Hematopoietic multipotent progenitor cell treated with erythropoietin and hydrocortisone succinate and interleukin-3 and kit ligand, for 4 days (in vitro differentiated cells): ENCODE measurements at places on chromosomes 13 and 19.

DNA sequence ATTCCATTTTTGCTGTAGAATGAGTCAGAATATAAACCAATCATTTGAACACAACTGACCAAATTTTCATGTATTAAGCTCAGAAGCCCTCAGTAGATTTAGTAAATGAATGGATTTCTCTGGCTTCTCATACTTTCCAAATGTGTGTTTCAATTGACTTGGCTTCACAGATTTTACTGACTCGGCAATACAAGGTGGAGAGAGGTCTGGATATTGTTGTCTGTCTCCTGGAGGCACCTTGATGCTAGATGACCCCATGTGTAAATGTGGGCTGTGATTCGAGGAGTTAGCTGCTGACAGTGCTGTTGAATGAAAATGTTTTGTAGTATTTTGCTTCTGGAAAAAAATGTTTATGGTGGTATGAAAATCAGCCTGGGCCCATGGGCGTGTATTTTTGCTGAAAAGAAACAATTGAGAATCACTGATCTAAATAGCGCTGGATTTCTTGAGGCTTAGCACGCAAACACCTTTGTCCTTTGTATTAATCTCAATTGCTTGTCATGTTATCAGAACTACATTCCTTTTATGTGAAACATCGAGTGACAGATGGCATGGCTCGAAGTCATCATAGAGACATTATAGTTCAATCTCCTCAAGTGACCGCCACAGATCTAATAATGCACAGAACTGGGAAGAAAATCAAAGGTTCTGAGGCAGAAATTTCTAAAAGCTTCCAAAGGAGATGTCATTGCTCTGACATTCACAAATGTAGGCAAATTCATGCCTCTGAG, 41.2 kb upstream of the UBAC2 start:
- DNase-seq, result no peak

DNA sequence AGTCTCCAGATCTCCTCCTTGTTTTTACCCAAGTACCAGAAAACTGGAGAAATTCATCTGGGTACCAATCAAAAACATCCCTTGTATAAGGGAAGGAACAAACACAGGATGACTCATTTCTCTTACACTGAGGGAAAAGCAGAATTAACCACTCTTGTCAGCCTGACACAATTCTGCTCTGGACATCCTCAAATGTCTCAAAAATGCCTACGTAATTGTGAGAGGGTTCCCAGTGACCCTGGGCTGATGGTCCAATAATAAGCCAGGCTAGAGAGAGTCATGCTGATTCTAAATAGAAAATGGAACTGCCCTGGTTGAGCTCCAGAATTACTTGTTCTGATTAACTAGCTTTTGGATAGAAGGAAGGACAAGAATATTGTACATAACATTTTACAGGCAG, 14.5 kb downstream of the ZNF708 start:
- DNase-seq, result no peak

- DNase-seq, result no peak
These were observed 27.7 kb downstream of the WASF3 start for GRCh38 chr13:26585136-26585535.

- peak; percentile 40 for DNase-seq
These were observed 2.7 kb downstream of the ING1 start for GRCh38 chr13:110716247-110716515.

GRCh38 chr13:34708566-34709313, 233.3 kb upstream of the NBEA start:
- DNase-seq, result no peak

GRCh38 chr13:91329733-91330132, 17.8 kb upstream of the MIR17HG start:
- DNase-seq, result no peak

GRCh38 chr19:39237200-39238184, 7.3 kb downstream of the IFNL3 start:
- peak; percentile 43 for DNase-seq

GRCh38 chr19:14375582-14376291, 5.5 kb upstream of the ADGRE5 start:
- DNase-seq, result no peak

DNA sequence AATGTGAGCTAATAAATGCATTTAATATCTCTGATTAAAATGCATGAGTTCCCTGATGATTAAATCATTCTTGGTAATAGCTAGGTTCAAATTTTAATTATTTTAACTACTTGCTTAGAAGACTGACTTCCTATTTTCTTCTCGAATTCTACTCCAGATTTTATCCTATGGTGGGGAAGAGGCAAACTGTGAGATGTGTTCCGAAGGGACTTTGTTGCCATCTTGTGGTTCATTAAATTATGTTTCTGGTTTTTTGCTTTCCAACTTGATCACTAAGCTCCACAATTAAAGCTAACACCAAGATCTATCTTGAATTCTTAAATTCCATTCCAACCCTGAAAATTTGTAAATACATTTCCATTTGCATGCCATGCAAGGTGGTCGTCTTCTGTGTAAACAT, 538.4 kb upstream of the PCDH20 start:
- peak; percentile 26 for DNase-seq

DNA sequence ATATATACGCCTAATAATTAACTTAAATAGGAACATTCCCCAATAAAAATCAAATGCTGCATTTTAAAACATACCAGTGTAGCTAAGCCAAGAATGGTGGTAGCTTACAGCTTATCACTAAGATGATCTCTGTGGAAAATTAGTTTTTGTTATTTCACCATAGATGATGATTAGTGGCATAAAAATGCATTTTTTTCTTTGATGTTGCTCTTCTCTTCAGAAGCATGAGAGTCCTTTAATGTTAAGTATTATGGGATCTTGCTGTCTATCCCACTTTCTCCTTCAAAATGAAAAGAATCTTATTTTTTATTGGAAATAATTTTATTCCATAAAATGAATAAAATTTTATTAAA, 731.0 kb downstream of the SLITRK1 start:
- no peak for DNase-seq

- DNase-seq, result no peak
These were observed 219.7 kb downstream of the FGF14 start for GRCh38 chr13:102182170-102182569.

DNA sequence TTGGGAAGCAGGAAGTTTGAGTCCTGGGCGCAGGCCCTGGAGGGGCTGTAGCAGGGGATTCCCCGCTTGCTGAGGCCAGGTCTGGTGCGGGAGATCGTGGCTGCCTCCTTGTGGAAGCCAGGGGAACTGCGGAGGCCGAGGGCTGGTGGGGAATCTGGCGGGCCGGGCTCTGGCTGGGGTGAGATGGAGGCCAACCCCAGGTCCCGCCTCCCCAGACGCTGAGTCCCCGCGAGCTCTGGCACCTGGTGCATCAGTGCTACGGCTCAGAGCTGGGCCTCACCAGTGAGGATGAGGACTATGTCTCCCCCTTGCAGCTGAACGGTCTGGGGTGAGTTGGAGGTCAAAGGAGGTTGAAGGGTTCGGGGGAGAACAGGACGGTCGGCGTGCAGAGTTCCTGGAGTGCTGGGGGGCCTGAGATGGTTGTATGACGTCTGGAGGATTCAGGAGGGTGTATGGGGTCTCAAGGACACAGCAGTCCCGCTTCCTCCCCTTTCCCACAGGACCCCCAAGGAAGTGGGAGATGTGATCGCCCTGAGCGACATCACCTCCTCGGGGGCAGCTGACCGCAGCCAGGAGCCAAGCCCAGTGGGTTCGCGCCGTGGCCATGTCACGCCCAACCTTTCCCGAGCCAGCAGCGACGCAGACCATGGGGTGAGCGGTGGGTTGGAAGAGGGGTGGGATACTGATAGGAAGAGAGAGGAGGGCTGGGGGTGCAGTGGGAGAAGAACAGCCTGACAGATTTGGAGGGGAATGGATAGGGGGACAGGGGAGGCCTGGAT, 13.1 kb downstream of the GRAMD1A start:
- DNase-seq, result peak; percentile 77

DNA sequence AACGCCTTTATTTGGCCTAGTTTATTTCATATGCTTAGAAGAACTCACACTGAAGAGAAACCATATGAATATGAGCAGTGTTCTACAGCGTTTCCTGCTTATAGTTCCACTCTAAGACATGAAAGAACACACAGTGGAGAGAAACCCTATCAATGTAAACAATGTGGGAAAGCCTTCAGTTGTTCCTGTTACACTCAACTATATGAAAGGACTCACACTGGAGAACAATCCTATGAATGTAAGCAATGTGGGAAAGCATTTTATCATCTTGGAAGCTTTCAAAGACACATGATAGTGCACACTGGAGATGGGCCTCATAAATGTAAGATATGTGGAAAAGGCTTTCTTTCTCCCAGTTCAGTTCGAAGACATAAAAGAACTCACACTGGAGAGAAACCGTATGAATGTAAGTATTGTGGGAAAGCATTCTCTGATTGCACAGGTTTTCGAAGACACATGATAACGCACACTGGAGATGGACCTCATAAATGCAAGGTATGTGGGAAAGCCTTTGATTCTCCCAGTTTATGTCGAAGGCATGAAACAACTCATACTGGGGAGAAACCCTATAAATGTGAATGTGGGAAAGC, 13.7 kb downstream of the ZNF441 start:
- no peak for DNase-seq

GRCh38 chr13:99354371-99354951, 47.3 kb upstream of the GPR183 start:
- peak; percentile 54 for DNase-seq

GRCh38 chr13:78599645-78600279, 3.6 kb downstream of the POU4F1 start:
- no peak for DNase-seq

GRCh38 chr13:50187352-50188029, 172.2 kb downstream of the KCNRG start:
- DNase-seq, result no peak
